ENCODE measurements at places on chromosomes 2 and 18.

DNA sequence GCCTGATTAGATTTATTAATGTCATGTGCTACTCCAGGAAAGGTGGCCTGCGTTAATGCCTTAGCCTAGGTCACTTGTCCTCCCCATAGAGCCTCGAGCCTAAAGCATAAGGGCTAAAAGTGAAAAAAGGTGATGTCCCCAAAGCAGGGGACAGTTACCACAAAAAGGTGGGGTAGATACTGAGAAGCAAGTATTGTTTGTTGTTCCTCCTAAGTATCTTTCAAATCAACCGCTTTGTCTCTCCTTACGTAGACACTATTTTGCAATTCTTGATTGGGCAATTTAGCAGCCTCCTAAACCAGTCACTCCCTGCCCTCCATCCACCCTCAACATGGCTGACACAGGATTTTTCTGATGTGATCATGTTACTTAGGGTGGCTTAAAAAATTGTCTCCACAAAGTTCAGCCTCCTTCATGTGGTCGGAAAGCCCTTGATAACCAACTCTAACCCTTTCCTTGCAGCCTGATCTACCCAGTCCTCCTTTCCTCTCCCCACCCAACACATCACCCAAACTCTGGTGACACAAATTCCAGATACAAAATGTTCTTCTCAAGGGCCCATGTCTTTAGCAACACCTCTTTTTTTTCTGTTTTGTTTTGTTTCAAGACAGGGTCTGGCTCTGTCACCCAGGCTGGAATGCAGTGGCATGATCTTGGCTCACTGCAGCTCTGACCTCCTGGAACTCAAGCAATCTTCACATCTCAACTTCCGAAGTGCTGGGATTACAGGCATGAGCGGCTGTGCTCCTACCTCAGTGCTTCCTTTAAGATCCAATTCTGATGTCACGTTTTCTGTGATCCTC, 6.9 kb downstream of the INHA start:
- no peak for DNase-seq

- DNase-seq = no peak
Observed at GRCh38 chr2:19540739-19541525, 182.5 kb upstream of the OSR1 start.

- no peak for DNase-seq
Observed at GRCh38 chr2:145021962-145022665, 502.2 kb upstream of the ZEB2 start.

DNA sequence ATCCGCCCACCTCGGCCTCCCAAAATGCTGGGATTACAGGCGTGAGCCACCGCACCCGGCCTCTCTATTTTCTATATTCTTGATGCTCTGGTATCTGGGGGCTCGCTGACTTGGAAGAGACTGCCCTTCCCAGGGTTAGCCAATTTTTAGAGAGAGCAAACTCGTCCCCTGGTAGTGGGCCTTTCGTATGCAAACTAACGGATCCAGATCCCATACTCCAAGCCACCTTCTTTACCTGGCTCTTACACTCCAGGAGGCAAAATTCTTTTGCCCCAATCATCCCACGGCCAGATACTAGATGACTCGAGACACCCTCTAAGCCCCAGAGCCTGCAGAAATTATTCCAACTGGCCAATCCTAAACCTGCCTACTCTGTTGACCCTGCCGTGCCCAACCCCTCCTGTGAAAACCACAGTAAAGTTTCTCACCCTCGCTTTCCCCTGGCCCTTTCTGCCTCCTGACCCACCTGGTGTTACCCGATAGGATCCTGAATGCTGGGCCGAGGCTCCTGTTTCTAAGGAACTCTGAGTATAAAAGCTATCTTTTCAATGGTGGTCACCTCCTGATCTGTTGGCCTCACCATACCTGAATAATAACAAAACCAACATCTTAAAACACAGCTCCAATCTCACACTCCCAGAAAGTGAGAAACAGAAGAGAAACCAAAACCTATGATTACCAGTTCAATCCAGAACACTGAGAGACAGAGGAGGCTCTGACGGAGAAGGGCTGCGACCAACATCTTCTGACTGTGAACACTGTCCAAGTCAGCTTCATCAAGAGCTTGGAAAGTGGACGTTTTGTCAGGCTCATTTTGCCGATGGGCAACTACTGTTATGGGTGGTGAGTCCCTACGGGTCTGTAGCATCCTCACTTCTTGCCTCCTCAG, 57.6 kb upstream of the ZNF532 start:
- no peak for DNase-seq

GRCh38 chr2:112629224-112629623, 16.5 kb upstream of the SLC20A1 start:
- no peak for DNase-seq

DNA sequence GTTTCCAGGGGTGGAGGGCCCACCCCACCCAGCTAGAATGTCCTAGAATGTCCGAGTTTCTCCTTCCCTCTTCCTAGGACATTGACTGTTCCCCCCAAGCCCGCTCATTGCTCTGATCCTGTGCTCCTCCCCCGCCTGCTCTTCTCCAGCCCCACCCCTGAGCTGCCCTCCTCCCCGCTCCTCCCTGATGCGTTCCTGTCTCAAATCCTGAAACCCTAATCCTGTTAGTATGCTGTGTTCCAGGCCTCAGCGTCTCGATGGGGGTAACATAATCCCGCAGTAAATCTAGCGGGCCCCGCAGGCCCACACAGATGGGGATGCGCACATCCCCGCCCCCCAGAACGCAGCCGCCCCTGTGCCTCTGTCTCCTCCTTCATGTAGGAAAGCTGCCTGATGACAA, 51.3 kb downstream of the NRP2 start:
- no peak for DNase-seq

DNA sequence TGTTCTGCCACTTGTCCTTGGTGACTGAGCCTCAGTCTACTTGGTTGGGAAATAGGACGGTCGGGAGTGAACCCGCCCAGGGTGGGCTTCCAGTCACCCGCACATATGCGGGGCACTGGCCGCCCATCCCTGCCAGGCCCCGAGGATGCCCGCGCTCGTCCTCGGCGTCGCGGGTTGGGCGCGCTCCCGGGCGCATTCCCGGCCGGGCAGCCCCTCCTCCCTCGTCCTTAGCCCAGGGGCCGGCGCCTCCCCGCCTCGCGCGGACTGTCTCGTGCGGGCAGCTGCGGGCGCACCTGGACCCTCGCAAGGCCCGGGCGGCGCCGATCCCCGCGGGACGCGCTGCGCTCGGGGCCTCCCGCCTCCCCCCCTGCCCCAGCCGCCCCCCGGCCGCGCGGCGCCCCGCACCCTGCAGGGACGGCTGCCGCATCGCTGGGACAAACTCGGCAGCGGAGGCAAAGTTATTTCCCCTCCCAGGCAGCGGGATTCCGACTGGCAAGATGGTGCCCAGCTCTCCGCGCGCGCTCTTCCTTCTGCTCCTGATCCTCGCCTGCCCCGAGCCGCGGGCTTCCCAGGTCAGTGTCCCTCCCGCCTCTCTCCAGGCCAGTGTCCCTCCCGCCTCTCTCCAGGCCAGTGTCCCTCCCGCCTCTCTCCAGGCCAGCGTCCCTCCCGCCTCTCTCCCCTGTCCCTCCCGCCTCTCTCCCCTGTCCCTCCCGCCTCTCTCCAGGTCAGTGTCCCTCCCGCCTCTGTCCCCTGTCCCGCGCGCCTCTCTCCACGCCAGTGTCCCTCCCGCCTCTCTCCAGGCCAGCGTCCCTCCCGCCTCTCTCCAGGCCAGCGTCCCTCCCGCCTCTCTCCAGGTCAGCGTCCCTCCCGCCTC, at the start of gene FBLN7:
TSS of gene FBLN7 (plus strand) at position 227 of the 874 bp plus-strand sequence. CDS start at position 498, 271 bp downstream.
- DNase-seq = no peak

DNA sequence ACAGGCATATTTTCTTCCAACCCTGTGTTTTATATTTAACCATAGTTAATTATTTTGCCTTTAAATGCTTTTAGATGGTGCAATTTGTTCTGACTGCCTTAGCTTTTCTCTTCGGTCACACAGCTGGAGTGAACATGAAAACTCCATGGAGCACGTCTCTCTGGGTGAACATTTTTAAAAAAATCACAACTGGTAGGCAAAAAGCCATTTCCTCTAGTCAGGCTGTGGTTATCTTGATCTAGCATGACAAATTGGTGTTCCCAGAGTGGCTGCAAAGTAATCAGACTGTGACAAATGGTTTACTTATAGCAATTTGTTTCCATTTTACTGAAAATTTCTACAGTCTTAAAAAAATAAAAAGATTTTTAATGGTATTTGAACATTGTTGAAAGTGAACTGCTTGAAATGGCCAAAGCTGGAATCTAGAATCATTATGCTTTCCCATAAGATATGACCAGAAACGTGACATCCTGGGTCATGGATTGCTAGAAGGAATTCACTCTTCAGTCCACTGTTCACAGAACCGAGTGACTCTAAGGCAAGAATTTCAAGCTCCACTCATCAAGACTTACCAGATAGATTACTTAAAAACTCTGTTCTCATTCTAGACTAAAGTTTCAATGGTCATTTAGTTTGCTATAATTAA, 703.6 kb downstream of the CPS1 start:
- DNase-seq = no peak

- DNase-seq = no peak
Observed at GRCh38 chr2:186783254-186783653, 65.7 kb downstream of the ZSWIM2 start.

- DNase-seq = no peak
Observed at GRCh38 chr18:29660777-29661176, 1381.8 kb downstream of the DSC3 start.

GRCh38 chr2:100773538-100773937, 46.4 kb upstream of the NPAS2 start:
- no peak for DNase-seq

GRCh38 chr18:11785444-11786055, 65.7 kb upstream of the CHMP1B start:
- no peak for DNase-seq

- DNase-seq = peak; percentile 5
Observed at GRCh38 chr2:73859721-73860586, 31.2 kb downstream of the STAMBP start.

- no peak for DNase-seq
Observed at GRCh38 chr18:58218117-58218516, 174.1 kb downstream of the NEDD4L start.

GRCh38 chr18:55001394-55002024, 42.2 kb upstream of the CCDC68 start:
- DNase-seq = no peak

GRCh38 chr18:41720226-41720625, 234.8 kb upstream of the PIK3C3 start:
- DNase-seq = no peak

GRCh38 chr2:170218931-170219330, 41.0 kb downstream of the MYO3B start:
- DNase-seq = no peak

DNA sequence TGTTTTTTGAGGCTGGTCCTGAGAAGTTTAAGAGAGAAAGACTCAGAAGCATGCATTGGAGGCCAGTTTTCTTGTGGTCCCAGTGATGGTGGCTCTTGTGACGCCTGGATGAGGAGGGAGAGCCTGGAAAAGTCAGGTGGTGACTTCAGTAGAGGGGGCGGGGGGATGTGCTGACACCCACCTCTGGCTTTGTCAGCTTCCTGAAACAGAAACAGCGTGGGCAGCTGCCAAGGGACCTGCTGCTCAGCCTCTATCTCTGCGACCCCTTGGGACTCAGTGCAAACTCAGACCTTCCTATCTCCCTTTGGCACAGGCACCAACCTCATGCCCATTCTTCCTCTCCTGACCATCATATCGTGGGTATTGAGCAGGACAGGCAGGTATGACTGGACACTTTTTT, 6.4 kb downstream of the TGFBRAP1 start:
- DNase-seq = no peak

- DNase-seq = no peak
Observed at GRCh38 chr2:2041256-2041824, 289.7 kb downstream of the MYT1L start.

GRCh38 chr18:36786686-36787085, 42.1 kb downstream of the TPGS2 start:
- DNase-seq = no peak

- DNase-seq = no peak
Observed at GRCh38 chr2:48452108-48452507, 77.8 kb upstream of the STON1 start.

DNA sequence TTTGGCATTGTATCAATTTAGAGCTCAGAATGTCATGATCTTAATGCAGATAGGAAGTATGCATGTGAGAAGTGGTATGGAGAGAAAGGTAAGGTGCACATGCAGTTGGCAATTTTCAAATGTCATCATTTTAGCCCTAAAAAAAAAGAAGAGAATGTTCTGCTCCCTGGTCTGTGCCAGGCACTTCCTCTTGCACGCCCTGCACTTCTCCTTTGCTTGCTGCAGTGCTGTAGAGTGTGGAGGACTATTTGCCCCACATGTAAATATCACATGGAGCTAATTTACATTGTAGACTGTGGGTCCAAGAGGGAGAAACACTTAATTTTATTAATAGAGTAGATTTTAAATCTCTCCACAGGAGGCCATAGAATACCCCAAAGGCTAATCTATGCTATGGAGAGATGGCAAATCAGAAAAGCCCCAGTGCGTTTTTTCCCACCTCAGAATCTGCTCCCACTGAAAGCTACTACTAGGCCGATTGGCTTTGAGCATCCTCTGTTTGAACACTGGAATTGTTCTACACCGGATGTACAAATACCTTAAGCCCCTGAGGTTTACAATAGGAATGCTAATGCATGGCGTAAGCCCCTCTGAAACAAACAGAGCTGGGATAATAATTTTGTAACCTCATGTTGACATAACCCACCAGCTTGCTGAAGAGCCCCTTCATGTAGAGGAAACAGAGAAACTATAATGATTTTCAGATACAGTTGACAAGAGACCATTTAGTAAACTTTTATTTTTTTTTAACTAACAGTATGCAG, 137.2 kb upstream of the KLHL14 start:
- DNase-seq = no peak

GRCh38 chr2:241660593-241661213, 23.2 kb downstream of the ATG4B start:
- DNase-seq = no peak

DNA sequence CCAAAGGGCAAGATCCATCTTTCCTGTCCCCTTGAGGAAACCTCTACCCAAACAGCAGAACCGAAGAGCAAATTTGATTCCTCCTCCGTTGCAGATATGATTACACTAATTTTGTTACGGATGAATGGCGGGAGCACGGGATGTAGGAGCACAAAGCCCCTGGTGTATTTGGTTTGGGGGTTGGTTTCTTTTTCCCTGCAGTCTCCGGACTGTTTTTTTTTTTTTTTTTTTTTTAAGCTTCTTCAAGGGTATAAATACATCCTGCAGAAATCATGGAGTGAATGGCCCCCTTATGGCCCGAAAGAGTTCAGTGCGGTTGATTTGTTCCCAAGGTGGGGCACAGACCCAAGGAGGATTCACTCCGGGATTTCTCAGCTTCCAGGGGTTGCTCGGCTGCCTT, 135.3 kb upstream of the SH3BP4 start:
- no peak for DNase-seq

DNA sequence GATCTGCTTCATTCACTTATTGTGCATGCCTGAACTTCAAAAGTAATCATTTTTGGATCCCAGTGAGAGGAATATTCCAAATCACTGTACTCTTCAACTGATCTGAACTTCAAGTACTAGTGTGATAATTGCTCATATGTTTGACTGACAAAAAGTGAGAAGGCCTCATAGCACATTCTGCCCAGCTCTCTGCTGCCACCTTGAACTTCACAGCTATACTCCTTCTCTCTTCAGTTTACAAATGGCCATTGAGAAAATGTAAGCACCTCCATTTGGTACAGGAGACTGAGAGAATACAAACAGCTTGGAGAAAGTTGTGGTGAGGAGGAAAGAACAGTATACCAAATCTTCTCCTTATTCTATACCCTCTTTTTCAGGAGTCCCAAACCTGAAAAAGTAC, 946.0 kb upstream of the CHAC2 start:
- DNase-seq = no peak

Measured in stimulated activated CD4-positive, alpha-beta T cell treated with anti-CD3 and anti-CD28 coated beads, Interleukin-1b, Interleukin-23, amount 100 ng/mL, for 4 hours (primary cell).